ENCODE measurements at places on chromosomes 1 and 21.

GRCh38 chr21:31870472-31871193 is 2.2 kb upstream of the HUNK start:
- no peak for DNase-seq

GRCh38 chr1:14514739-14515138 is 83.7 kb upstream of the KAZN start:
- DNase-seq: no peak

- DNase-seq: no peak
Observed at GRCh38 chr1:3454811-3455618, 550 bp downstream of the ARHGEF16 start.

DNA sequence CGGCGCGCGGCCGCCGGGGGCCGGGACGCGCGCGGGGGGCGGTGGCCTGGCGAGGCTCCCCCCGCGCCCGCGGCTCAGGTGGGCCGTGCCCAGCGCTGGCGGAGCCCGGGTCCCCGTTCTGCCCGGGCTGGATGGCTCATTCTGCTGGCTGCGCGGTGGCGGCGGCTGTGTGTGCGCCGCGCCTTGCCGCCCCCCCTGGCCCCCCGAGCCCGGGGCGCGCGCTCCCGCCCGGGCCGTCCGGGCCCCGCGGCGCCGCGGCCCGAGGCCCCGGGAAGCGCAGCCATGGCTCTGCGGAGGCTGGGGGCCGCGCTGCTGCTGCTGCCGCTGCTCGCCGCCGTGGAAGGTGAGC is at the start of gene EPHB2:
TSS of gene EPHB2 (plus strand) at position 139 of the 349 bp plus-strand sequence. CDS start at position 283, 144 bp downstream.
- peak; percentile 57 for DNase-seq

DNA sequence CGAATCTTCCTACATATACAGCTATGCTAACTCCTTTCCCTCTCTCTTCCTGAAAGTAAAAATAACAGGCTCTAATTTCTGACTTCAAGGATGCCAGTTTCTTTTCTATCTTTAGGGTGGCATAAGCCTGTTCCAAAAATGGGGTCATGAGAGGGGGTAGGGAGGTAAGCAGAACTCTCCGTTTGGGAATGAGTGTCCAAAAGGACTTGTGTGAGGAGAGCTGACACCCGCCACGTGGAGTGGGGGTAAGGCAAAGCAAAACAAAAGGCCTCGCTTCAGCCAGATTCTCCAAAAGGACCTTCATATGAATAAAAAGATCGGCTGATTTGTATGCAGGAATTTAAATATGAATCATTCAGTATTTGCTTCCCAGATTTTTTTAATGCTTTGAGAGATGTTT is 28.6 kb downstream of the PLPPR4 start:
- peak; percentile 6 for DNase-seq

- no peak for DNase-seq
Observed at GRCh38 chr1:215054266-215054665, 28.3 kb upstream of the KCNK2 start.

DNA sequence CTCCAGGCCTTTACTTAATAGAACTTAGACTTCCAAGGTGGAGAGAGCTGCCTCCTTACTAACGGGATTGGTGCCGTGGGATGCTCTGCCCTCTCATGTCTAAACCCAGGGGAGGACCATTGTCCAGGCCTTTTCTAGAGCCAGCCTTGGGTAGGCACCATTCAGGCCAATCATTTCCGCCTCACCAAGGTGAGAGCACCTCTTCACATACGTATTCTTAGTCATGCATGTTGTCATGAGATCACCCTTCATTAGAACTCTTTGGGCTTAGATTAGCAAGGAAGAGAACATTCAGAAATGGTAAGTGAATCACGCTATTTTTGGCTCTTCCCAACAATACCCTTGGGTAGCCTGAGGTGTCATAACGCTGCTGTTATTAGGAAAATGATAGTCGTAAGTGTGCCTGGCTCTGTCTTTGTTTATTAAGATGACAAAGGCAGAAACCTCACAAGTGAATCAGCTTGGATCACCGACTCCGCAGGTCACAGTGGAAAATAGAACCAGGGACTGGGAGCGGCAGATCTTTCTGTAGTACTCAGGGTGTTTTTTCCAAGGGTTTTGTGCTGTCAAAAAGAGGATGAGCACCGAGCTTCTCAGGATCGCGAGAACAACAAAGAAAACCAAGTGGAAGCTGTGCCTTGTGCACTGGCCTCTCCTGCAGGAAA is 55.0 kb downstream of the HUNK start:
- DNase-seq: peak; percentile 19

DNA sequence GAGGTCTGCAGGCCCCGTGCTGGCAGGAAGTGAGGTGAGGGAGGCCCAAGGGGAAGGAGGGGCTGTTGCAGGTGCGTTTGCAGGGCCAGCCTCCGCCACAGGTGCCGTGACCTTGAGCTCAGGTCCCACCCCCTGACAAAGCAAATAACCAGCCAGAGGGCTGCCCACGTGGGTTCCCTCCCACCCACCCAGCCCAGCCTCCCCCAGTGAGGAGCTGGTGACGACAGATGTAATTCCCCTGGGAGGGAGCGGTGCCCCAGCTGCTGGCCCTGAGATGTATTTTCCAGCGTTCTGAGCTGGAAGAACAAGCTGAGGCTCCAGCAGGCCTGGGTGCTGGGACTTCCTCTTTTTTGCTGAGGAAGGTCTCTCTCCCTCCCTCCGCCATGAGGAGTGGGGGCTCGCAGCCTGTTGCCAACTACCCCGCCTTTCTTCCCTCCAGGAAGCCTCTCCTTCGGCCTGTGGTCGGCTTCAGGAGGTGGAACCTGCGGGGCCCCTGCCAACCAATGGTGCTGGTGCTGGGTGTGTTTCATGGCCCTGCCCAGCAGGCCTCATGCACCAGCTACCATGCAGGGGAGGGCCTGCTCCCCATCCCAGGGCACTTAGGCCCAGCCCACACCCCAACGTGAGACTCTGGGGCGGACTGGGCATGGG is 153.2 kb downstream of the PRDM16 start:
- DNase-seq: no peak

- DNase-seq: peak; percentile 97
Observed at GRCh38 chr1:200367841-200368534, 41.8 kb downstream of the ZNF281 start.

- DNase-seq: no peak
Observed at GRCh38 chr1:95146637-95147036, 29.5 kb downstream of the TLCD4 start.

DNA sequence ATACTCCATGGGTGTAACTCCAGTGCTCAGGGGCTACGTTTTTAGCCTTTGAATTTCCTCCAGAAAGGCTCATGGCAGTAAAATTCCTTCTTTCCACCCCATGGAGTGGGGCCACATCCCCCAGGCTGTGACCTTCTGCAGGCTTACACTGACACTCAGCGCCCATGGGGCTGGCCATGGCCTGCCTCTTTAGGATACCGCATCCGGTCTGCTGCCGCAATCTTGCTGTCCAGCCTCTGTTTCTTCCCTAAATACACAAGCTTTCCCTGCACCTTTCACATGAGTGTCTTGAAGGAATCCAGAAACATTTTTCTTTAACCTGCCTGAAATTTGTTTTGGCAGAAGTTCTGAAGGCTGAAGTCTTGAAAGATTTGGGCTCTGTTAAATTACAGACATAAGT is 170.5 kb downstream of the NTMT2 start:
- no peak for DNase-seq

DNA sequence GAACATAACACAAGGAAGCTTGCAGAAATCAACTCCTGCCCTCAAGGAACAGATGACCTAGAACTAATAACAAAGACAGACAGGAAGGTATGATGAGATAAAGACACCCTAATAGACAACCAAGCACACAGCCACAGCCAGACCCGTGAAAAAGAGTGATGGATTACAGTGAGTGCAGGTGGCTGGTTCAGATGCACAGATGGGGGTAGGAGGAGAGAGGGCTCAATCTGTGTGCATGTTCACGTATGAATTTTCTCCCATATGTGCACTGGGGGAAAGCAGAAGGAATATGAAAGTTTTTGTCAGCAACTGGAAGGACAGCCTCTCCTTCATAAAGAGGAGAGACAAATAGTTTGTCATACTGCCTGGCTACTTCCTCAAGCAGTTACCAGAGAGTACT is 367.1 kb downstream of the PBX1 start:
- DNase-seq: no peak

DNA sequence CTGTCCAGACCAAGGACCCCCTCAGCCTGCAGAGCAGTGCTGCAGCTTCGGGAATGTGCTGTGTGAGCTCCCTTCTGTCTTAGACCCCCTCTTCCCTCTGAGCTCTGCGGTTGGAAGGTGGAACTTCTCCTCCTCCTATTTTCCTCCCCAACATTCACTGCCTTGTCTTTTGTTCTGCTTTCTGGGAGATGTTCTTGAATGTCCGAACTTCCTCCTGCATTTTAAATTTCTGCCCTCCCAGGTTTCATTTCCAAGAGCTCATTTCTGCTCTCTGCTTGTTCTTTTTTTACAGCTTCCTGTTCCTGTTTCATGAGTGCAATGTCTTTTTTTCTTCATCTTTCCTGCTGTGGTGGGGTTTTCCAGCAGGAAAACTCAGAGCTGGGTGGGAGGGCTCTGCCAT is 29.3 kb downstream of the RRP1 start:
- no peak for DNase-seq

GRCh38 chr1:74481607-74482006 is 30.8 kb downstream of the LRRC53 start:
- DNase-seq: no peak

DNA sequence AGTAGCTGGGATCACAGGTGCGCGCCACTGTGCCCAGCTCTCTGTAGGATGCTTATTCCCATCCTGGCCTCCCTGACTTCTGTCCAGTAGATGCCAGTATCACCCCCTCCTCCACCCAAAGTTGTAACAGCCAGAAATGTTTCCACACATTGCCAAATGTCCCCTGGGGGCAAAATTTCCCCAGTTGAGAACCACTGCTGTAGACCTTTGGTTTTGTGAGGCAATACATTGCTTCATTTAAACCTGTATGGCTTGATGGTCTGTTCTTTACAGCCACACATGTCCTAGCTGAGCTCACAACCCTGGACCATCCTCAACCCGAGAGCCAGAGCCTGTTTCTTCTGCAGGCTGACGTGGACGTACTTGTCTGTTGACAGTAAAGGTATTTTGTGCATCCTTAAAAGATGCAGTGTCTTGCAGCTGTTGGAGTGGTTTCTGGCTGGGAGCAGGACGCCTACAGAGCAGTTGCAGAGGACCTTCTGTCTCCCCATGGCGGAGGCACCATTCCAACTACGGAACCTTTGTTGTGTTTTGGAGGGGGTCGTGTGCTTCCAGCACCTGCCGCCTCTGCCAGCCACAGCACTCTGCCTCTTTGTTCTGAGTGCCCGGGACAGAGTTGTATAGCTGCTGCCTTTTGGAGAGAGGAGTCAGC is 26.6 kb downstream of the DOP1B start:
- DNase-seq: peak; percentile 45

- DNase-seq: no peak
Observed at GRCh38 chr1:160167056-160167455, 15.7 kb downstream of the ATP1A4 start.

- no peak for DNase-seq
Observed at GRCh38 chr21:36040389-36040788, 19.9 kb downstream of the SETD4 start.

- DNase-seq: peak; percentile 99
Observed at GRCh38 chr1:3312898-3313575, 141.4 kb upstream of the ARHGEF16 start.

- DNase-seq: no peak
Observed at GRCh38 chr1:161494091-161494735, 11.0 kb upstream of the FCGR2A start.

GRCh38 chr1:155003766-155004351 is 1.3 kb downstream of the ZBTB7B start:
- peak; percentile 71 for DNase-seq

- DNase-seq: peak; percentile 77
Observed at GRCh38 chr1:47432071-47433036, 5.5 kb upstream of the FOXD2 start.

GRCh38 chr1:43853161-43853921 is 80.3 kb upstream of the ARTN start:
- peak; percentile 80 for DNase-seq

DNA sequence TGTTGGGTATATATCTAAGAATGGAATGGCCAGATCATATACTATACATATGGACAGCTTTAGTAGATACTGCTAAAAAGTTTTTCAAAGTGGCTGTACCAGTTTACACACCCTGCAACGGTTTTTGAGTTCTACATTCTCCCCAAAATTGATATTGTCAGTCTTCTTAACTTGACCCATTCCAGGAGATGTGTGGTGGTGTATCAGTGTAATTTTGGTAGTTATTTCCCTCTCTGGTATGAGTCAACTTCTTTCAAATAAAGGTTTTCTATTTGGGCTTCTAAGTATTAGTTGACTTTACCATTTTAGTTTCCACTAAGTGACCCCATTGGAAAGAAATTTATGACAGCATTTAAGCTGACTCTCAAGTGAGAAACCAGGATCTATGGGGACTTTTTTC is 29.2 kb downstream of the INKA2 start:
- DNase-seq: no peak

- DNase-seq: no peak
Observed at GRCh38 chr1:237901299-237901934, 10.7 kb upstream of the ZP4 start.

DNA sequence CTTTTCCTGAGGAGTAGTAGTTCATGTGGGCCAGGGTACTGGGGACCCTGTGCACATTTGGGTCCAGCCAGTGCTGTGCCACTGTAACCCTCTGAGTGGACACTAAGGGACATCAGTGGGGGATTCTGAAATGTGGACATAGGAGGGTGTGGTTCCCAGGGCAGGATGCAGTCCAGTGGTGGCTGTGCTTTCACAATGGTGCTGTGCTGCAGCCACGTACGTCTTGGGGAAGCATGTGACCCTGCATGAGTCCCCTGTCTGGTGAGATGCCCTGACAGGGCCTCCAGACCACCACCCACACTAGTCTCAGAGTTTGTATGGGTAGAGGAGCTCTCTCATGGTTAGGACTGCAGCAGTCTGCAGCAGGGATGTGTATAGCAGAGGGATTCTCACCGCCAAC is 37.8 kb upstream of the WNT2B start:
- no peak for DNase-seq

DNA sequence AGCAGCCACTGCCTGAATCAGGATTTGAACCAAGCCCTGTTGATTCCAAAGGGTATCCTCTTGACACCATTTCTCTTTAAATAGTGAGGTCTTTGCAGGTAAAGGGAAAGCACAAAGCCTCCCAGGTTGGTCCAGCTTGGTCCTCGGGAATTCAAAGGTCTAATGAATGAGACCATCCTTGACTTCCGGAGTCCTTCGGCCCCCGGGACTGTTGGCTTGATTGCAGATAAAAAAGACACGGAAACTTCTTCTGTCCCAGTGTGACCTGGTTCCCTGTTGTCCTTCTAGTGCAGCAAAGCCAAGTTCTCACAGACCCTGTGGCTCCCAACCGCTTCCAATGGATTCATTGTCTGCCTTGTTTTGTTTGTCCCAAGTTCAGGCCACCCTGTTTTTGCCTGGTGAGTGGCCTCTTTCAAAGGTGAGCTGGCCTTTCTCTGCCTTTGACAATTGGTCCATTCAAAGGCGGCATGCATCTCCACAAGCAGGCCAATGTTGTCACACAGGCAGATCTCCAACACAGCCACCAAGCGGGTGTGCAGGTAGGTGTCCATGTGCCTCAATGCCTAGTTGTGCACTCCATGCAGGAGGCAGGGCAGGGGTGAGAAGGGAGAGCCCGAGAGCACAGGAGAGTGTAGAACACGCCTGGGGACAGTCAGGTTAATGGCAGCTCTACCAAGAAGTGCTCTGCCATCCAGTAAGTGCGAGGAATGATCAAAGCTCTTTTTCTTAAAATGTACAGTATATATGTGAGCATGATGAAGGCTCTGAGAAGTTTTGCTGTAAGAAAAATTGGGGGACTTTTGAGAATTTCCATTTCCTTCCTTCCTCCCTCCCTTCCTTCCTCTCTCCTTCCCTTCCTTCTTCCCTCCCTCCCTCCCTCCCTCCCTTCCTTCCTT is 82.1 kb upstream of the ZBTB40 start:
- no peak for DNase-seq

All from EH (cell line).